IgD-negative memory B cell (primary cell): ENCODE measurements at places on chromosomes 3 and 15. TPM values are rescaled to one million over a fixed set of nuclear protein-coding genes. Genes with fewer than 3 reads are reported as not detected.

The DOCK3 gene
- polyA plus RNA-seq: not detected

The UPK1B gene
- polyA plus RNA-seq: not detected

The CCR9 gene
- polyA plus RNA-seq: 6.3 TPM

The MB21D2 gene
- not detected for polyA plus RNA-seq

The DNAH12 gene
- not detected for polyA plus RNA-seq

The HCLS1 gene
- polyA plus RNA-seq: 468 TPM

The NRG4 gene
- not detected for polyA plus RNA-seq
